OCI-M1 (cell line): ENCODE measurements at places on chromosomes 5 and 9.

DNA sequence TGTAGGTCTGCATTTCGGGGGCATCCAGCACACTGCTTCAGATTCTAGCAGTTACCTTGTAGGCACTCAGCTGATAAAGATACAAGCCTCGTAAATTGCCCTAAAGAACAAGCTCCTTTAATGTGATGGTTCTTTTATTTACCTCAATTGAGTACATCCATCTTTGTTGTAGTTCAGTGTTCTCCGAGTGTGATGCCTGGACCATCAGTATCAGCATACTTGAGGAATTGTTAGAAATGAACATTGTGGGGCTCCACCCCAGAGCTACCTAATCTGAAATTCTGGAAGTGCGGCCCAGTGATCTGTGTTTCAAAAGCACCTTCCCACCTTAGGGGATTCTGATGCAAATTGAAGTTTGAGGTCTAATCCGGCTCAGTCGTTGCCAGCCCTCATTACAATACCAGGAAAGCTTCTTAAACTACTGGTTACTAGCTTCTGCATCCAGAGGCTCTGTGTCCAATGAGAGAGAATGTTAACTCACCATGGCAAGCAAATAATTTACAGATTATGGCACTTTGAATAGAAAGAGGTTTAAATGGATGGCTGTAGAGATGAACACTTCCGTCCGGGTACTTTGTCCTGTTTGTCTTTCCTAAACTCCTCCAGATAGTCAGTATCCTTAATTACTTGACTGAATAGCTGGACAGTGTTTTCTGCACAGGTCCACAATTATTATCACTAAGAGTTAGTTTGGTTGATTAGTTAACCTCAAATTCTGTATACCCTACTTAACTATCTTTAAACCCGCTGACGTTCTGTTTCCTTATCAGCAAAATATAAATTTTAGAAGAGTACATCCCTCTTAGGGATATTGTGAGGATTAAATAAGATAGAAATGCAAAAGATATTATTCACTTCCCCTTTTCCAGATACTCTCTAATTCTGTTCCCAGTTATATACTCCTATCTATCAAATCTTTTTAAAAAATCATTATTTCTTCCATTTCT lies 47.9 kb downstream of the RAI14 start:
- DNase-seq, result no peak

- DNase-seq, result peak; percentile 86
Measured at GRCh38 chr9:114616684-114617520, 5.8 kb downstream of the TMEM268 start.

DNA sequence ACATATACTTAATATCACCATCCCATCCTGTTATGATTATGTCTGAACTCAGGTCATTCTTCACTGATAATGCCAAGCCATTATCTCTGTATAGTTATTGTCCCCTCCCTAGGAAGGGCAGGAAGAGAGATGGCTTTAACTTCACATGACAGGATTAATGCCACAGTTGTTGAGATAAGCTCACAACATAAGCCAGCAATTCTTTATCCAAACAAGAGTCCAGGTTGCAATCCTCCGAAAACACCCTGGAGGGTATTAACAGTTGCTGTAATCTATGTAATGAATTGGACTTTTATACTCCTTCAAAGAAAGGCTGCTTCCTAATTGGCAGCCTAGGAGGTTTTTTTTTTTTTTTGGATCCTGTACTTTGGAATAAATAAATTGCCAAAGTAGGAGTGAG lies 779.4 kb downstream of the SEMA5A start:
- DNase-seq, result no peak

DNA sequence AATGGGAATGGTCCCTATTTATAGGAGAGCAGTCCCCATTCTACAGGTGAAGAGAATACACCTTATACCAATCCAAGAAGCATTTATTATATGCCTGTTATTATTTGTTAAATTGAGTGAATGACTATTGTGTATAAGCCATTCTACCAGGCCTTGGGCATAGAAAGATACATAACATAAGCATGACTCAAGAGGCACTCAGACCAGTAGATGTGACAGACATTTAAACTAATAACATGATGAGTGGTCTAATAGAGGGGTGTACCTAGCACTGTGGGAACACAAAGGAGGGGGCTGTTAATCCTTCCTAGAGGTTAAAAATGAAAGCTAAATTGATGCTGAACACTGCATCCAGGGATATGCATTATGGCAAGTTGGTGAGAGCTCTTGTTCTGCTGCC lies 145.0 kb upstream of the TNC start:
- no peak for DNase-seq

DNA sequence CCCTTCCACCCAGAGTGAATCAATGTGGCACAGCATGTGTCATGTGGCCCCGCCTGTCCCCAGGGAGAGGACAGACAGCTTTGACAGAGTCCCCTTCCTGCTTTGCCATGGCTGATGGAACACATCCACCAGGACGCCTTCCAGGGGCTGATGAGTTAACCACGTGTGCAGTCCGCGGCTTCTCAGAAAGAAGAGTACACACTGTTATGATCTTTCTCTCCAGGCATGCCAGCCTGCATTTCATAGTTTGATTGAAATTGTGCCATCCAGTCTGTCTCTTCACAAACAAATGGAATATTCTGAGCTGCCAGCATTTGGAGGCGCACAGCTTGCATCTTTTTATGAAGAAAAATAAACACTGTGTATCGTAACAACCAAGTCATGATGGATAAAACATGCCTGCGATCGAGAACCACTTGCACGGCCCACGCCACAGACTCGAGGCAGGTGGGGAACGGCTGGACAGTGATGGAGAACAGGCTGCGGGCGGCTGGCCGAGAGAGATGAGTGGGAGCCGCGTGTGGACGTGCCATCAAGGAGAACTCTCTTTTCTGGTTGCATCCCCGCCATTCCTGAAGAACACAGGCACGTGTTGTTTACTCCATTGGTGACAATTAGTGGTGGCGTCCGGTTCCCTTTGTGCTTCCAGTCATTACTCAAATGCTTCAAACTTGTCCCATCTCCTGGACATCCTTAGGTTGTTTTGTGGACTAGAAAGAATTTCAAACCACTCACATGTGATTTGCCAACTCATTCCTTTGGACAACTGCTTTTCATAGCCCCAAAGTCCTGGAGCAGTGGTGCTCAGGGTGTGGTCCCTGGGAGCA lies 220.2 kb downstream of the AGTPBP1 start:
- DNase-seq, result no peak

- peak; percentile 61 for DNase-seq
Measured at GRCh38 chr5:39755986-39756385, 331.2 kb upstream of the DAB2 start.

DNA sequence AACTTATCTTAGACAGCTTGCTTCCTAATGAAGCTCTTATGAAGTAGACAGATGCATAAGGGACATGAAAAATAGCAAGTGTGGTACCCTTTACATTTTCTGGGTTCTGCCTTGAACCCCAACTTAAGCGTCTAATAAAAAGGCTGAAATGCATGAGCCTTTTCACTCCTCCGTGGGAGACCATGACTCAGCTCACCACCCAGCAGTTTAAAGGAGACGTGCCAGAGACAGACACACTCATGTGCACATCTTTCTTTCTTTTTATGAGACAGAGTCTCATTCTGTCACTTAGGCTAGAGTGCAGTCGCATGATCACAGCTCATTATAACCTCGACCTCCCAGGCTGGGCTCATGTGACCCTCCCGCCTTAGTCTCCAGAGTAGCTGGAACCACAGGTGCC lies 22.3 kb downstream of the CTXN3 start:
- DNase-seq, result no peak

GRCh38 chr5:123421773-123422172 lies 1.4 kb downstream of the CEP120 start:
- DNase-seq, result no peak

GRCh38 chr5:120767178-120767820 lies 303.2 kb downstream of the PRR16 start:
- DNase-seq, result peak; percentile 12

DNA sequence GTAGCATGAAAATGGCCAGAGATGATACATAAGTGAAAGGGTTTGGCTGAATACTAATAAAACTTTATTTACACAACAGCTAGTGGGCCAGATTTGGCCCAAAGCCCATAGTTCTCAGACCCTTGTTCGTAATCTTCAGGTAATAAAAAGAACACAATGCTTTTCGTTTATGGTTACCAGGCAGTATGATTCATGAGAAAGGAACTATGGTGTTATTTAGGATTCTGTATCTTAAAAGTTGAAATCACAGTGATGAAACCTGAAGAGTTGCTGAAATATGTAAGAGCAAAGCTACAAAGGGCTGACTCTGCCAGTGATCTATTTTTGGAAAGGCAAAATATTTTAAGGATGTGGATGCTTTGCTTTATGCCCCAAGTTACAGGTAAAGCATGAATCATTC lies 192.7 kb downstream of the SMC2 start:
- no peak for DNase-seq

DNA sequence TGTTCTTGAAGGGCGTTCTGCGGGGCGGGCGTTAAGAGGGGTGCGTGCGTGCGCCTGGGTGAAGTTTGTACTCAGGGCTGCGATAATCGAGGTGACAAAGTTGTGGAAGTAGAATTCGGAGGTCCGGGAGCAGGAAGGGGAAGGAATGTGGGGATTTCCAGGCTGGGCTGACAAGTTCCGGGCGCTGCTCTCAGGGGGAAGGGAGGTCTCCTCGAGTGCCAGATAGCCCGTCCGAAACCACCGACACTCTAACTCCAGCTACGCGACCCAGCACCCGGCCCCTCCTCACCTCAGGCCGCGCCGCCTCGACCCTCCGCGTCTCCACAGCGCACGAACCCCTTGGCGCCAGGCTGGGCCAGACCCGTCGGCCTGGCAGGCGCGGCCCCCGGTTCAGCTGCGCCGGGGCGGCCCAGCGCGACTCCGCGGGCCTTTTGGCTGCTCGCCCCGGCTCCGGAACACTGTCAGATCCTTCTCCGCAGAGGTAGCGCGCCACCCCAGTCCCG lies at the start of gene IL6ST:
Gene IL6ST, minus strand, starts transcription at position 469 of the 503 bp plus-strand sequence. CDS start 18,685 bp downstream, outside the sequence.
- no peak for DNase-seq

- DNase-seq, result no peak
Measured at GRCh38 chr5:90488791-90489190, 14.1 kb downstream of the POLR3G start.

- no peak for DNase-seq
Measured at GRCh38 chr5:42832060-42832459, 20.4 kb upstream of the SELENOP start.

- peak; percentile 77 for DNase-seq
Measured at GRCh38 chr9:33778700-33779351, 16.5 kb upstream of the PRSS3 start.

DNA sequence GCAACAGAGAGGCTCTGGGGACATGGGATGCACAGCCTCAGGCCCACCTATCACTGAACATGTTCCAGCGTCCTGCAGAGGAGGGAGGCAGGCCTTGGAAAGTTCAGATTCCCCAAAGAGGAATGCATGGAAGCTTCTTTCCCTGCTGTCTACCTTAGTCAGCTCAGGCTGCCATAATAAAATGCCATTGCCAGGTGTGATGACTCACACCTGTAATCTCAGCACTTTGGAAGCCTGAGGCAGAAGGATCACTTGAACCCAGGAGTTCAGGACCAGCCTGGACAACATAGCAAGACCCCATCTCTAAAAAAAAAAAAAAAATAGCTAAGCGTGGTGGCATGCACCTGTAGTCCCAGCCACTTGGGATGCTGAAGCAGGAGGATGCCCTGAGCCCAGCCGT lies 24.5 kb upstream of the TOR1B start:
- no peak for DNase-seq

DNA sequence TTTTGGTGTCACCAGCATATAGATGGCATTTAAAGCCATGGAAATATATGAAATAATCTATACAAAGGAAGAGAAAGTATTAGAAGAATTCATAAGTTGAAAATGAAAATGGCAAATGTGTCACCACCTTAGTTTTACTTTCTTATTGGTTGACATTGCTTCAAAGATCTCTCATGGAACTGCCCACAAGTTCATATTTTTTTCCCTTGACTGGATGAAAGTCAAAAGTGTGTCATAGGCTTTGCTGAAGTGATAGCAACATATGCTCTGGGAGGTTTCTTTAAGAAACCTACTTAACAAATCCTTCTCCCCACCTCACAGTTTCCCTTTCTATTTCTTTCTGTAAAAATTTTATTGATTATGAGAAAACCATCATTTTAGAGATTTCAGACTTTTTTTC lies 127.2 kb downstream of the VPS13A start:
- no peak for DNase-seq

DNA sequence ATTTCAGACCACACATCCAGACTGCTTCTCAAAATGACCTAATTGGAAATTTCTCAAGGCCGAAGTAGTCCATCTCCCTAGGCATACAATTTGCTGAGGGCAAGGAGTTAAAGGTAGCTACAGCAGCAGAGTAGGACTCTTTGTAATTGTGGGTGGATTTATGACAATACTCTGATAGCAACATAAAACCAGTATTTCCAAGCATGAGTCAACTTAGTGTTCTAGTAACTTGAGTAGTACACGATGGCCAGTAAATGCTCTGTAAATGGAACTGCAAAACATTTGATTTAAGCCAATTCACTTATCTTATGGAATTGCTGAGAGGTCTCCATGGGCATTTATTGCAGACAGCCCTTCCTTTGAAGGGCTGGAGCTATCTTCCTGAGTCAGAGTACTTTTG lies 352.2 kb downstream of the PLK2 start:
- DNase-seq, result no peak

- no peak for DNase-seq
Measured at GRCh38 chr5:115064380-115064779, 105.3 kb downstream of the TRIM36 start.

DNA sequence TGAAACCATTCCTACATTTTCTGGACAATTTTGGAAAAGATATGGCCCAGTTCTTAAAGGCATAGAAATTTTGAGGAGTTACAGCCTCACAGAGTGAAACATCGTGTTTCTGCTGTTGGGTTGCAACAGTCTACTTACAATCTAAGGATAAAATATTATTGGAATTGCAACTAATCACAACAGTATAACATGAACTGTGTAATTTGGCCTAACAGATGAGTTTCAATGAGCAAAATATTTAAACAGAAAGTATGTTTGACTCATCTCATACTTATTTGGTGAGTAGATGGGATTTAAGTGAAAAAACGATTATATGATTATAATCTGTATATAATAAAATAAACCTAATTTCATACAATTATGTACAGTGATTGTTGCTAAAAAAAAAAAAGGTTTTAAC lies 1061.8 kb downstream of the CDH12 start:
- DNase-seq, result no peak

DNA sequence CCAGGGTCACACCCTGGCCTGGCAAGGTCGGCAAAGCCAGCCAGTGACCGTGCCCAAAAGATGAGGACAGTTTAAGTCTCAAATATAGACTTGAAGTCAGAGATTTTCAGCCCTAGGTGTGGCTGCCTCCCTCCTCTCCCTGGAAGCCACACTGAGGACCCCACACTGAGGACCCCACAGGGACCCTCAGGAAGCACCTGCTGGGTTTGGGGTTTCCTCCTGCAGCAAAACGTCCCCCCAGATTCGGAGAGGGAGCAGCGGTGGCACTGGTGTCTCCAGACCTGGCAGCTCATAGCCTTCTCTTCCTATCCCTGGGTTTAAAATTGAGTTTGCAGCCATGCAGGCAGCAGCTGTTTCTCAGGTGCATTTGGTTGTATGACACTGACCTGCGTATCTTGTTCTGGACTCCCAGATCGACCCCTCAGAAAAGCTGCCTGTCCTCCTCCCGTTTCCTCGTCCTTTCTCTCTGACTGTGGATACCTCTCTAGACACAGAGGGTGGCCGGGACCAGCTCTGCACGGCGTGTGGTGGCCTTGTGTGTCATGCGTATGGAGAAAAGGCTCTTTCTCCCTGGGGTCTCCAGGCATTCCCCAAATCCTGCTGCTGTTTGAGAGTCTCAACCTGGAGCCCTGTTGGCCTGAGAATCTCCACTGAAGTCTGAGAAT lies 36.6 kb downstream of the MRPL36 start:
- DNase-seq, result no peak
